Central memory CD8-positive, alpha-beta T cell (primary cell): ENCODE measurements at places on chromosomes 12 and 14.

- no peak for DNase-seq
- no peak overlapping the region for H3K4me3 ChIP-seq
- no peaks in the 10 kb centered on the region for H3K4me1 ChIP-seq
These were observed 1768.1 kb upstream of the SEL1L start for GRCh38 chr14:83301791-83302190.

DNA sequence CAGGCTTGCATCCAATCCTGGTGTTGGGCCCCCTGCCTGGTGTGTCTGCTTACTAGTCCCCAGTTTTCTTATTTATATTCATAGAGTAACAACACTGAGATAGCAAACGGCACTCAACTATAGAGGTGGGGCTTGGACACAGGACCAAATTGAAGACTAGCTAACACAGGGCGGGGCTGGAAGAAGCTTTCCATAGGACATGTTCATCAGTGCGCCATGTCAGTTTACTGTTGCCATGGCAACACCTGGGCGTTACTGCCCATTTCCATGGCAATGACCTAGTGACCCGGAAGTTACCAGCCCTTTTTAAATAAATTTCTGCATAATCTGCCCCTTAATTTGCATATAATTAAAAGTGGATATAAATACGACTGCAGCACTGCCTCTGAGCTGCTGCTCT is 275.5 kb upstream of the TMEM132C start:
- H3K36me3 ChIP-seq: no peaks in the 10 kb centered on the region
- H3K4me3 ChIP-seq: no peak overlapping the region
- H3K27me3 ChIP-seq: no peaks in the 10 kb centered on the region

DNA sequence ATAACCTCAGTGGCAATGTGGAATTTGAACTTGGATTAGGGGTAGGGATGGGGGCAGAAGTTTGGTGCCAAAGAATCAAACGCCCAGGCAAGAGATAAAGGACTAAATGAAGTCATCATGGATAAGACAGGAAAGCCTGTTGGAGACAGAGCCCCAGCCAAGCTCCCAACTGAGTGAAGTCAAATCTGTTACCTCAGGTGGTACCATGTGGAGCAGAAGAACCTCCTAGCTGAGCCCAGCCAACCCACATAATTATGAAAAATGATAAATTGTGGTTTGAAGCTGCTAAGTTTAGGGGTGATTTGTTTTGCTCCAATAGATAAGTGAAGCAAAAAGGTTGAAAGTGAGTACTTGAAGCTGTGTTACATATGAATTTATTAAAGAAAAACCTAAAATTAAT is 66.1 kb downstream of the SMOC1 start:
- H3K27me3 ChIP-seq: peaks cover 61% of the 10 kb centered on the region
- no peak for DNase-seq
- no peak overlapping the region for H3K27ac ChIP-seq
- no peaks in the 10 kb centered on the region for H3K36me3 ChIP-seq
- H3K4me3 ChIP-seq: no peak overlapping the region
- no peaks in the 10 kb centered on the region for H3K4me1 ChIP-seq

DNA sequence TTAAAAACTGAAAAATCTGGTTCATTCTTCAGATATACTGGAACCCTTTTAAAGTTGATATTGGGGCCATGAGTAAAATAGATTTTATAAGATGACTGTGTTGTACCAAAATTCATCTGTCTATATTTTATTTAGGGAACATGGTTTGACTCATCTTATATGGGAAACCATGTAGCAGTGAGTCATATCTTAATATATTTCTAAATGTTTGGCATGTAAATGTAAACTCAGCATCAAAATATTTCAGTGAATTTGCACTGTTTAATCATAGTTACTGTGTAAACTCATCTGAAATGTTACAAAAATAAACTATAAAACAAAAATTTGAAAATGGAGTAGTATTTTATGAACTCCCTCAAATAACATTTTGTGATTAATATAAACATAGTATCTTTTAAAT is 14.2 kb downstream of the PTGER2 start:
- DNase-seq: no peak
- peak overlapping the region; percentile 59 for H3K27ac ChIP-seq
- no peaks in the 10 kb centered on the region for H3K27me3 ChIP-seq
- peaks cover 11% of the 10 kb centered on the region for H3K36me3 ChIP-seq

- peaks cover 2% of the 10 kb centered on the region for H3K36me3 ChIP-seq
- no peak overlapping the region for H3K4me3 ChIP-seq
- H3K27me3 ChIP-seq: peaks cover 58% of the 10 kb centered on the region
- H3K4me1 ChIP-seq: no peaks in the 10 kb centered on the region
These were observed 16.1 kb upstream of the TSPAN9 start for GRCh38 chr12:3061059-3061458.

DNA sequence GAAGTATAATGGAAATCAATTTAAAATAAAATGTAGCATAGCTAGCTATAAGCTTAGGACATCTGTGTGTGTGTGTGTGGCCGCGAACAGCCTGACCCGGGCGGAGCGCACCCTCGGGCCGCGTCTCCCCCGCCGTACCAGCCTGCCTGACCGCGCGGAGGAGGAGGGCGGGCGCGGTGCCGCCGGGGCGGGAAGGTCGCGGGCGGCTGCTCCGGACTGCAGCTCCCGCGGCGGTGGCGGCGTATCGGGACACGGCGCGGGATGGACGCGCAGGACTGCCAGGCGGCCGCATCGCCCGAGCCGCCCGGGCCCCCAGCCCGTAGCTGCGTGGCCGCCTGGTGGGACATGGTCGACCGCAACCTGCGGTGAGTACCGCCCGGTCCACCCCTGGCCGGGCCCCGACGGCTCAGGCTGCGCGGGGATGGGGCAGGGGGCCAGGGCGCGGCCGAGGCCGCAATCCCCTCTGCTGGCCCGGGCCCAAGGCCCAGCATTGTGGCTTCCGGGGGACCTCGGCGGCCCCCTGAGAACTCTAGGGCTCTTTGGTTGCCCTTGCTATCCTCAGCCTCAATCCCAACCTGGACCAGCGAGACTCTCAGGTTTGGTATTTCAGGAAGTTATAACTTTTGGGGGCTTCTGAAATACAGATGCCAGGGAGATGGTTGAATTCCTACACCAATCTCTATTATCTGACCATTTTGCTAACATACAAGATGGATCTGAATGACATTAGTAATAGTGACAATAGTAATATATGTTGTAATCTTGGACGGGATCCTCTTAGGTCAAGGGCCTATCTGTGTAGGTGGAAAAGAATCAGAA is at the start of gene ABHD12B:
Gene ABHD12B (plus strand): TSS at position 140 of the 819 bp plus-strand sequence. CDS start 122 bp downstream, at position 262.
- H3K4me3 ChIP-seq: no peak within 1 kb of the TSS
- peaks cover 3% of the 10 kb centered on the region for H3K36me3 ChIP-seq
- peaks cover 74% of the 10 kb centered on the region for H3K27me3 ChIP-seq

GRCh38 chr12:28652239-28652638 is 462.0 kb downstream of the CCDC91 start:
- peaks cover 9% of the 10 kb centered on the region for H3K27me3 ChIP-seq
- peaks cover 2% of the 10 kb centered on the region for H3K36me3 ChIP-seq
- DNase-seq: no peak
- no peak overlapping the region for H3K4me3 ChIP-seq
- no peak overlapping the region for H3K27ac ChIP-seq

DNA sequence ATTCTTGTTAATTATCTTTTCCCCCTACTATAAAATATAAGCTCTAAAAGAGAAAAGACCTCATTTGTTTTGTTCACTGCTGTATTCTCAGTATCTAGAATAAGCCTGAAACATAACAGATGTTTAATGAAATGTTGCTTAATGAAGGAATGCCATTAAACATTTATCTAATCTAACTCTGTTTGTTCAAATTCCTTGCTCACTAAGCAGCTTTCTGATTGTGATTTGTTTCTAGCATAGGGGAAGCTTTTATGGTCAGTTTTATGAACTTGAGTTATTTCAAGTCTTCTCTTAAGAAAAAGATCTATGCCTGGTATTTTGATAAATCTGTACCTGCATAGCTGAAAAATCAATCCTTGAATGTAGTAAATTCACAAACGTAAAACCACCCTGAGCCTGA is 308.6 kb downstream of the CCDC91 start:
- H3K36me3 ChIP-seq: peaks cover 3% of the 10 kb centered on the region
- H3K27ac ChIP-seq: no peak overlapping the region
- H3K4me1 ChIP-seq: no peaks in the 10 kb centered on the region
- no peak overlapping the region for H3K4me3 ChIP-seq

DNA sequence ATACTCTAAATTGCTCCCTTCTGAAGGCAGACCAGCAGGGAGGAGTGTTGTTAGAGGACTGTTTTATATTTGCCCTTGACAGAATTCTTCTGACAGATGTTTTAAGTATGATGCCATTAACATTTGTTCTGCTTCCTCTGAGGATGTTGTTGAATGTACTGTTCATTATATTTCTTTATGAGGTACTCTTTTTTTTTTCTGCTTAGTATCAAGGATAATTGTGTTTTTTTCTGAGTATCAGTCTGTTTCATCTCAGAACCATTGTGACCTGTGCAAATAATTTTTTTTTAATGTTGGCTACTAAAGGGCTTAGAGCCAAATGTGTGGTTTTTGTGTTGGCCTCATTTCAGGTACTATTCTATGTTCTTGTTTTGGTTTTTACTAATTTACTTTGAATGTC is 10.6 kb downstream of the METAP2 start:
- peaks cover 44% of the 10 kb centered on the region for H3K36me3 ChIP-seq
- peaks cover 26% of the 10 kb centered on the region for H3K4me1 ChIP-seq
- H3K27me3 ChIP-seq: no peaks in the 10 kb centered on the region
- DNase-seq: no peak
- H3K27ac ChIP-seq: no peak overlapping the region

DNA sequence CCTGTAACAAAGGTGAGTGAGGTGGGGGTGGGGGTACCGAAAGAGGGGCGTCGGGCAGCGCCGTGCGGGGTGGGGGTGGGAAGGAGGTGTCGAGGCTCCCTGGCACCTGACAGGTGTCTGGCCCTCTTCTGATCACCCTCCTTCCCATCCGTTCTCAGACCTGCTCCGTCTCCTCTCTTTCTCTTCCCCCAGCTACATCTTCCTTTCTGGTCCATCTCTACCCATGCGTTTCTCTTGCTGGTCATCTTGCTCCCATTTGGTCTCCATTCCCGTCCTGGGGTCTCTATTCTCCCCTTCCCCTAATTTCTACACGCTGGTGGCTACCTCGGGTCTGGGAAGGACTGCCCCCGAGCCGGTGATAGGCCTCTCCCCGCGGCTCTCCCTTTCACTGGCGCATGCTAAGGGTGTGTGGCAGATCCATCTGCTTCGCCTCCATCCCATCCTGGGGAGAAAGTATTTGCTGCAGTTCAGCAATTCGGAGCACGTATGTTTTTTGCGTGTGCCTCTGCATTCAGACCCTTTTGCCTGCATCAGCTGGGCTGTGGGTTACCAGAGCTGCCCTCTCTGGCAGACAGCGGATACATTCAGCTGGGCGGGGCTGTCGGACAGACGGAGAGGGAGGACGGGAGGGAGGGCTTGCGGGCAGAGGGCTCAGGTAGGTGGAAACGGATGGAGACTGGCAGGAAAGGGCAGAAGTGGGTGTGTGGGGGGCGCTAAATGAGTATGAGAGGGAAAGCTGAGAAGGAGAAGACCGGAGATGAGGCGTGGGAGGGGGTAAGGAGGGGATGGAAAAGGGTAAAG is 730 bp downstream of the CLSTN3 start:
- peaks cover 40% of the 10 kb centered on the region for H3K4me1 ChIP-seq
- no peaks in the 10 kb centered on the region for H3K27me3 ChIP-seq
- H3K27ac ChIP-seq: peak overlapping the region; percentile 96
- H3K36me3 ChIP-seq: peaks cover 15% of the 10 kb centered on the region

DNA sequence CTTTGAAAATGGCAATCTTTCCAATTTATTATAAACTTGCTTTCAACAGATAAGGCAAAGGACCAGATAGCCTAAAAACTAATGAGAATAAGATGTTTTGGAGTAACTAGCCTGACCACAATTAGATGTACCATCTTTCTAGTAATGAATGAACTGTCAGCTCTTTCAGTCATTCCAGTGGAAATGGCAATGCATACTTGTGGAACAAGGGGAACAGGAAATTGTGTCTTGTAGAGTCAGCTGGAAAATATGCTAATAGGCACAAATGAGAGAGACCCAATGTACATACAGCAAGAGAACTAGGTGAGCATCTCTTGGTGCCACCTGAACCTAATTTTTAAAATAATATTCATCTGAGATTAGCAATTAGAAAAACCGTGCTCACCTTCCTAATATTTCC is 76.1 kb upstream of the GPHB5 start:
- no peak overlapping the region for H3K4me3 ChIP-seq
- no peak for DNase-seq
- peaks cover 39% of the 10 kb centered on the region for H3K36me3 ChIP-seq
- H3K27ac ChIP-seq: peak overlapping the region; percentile 3
- peaks cover 5% of the 10 kb centered on the region for H3K4me1 ChIP-seq
- H3K27me3 ChIP-seq: no peaks in the 10 kb centered on the region

DNA sequence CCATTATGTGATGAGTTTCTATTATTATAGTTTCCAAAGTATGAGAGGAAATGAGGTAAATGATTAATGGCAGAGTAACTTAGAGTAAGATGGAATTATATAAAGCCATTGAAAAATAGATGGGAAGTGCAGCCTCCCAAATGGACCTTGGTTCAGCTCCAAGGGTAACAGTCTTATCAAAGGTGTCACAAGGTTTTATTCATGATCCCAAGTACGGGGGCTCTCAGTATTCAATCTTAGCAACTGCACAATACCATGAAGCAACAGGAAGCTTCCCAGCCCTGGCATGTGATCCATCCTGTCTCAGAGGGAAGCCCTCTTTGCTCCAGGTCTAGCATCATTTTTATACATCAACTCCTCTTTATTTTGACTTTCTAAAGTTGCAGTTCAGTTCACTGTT is 948.2 kb downstream of the GALC start:
- no peak overlapping the region for H3K4me3 ChIP-seq
- H3K36me3 ChIP-seq: peaks cover 1% of the 10 kb centered on the region
- no peak for DNase-seq

DNA sequence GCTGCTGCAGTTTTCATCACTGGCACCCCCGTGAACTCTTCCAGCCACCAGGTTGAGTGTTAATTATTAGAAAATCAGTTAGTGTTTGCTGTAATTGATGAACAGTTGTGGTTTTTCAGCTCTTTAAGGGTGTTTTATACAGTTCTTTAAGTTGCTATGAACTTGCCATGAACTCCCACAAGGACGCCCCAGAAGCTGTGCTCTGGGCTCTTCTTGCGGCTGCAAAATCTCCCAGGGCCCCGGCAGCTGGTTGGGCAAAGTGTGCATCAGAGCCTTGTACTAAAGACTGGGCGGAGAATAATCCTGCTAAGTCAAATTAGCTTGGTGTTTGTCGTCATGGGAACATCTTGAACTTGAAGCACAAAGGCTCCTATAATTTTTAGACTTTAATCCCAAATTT is 82.2 kb downstream of the EML1 start:
- peaks cover 93% of the 10 kb centered on the region for H3K27me3 ChIP-seq
- no peak for DNase-seq
- H3K27ac ChIP-seq: no peak overlapping the region
- H3K4me3 ChIP-seq: no peak overlapping the region

DNA sequence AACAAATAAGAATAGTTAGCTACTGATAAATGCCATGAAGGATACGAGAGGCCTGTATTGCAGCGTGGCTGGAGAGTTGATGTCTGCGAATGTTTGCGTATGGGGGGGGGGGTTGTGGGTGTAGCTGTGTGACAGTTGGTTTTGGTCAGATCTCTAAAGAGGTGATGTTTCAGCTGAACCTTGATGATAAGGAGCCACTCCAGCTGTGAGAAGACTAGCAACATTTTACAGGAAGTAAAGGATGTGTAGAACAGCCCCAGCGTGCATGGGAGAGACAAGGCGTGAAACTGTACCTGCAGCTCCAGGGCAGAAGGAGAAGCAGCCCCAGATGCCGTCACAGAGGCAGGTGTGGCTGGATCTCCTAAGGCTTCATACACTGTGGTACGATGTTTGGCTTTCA is 416.9 kb downstream of the TMEM132D start:
- no peak for DNase-seq
- no peak overlapping the region for H3K27ac ChIP-seq
- no peaks in the 10 kb centered on the region for H3K4me1 ChIP-seq
